ENCODE measurements at places on chromosomes 4 and X.

DNA sequence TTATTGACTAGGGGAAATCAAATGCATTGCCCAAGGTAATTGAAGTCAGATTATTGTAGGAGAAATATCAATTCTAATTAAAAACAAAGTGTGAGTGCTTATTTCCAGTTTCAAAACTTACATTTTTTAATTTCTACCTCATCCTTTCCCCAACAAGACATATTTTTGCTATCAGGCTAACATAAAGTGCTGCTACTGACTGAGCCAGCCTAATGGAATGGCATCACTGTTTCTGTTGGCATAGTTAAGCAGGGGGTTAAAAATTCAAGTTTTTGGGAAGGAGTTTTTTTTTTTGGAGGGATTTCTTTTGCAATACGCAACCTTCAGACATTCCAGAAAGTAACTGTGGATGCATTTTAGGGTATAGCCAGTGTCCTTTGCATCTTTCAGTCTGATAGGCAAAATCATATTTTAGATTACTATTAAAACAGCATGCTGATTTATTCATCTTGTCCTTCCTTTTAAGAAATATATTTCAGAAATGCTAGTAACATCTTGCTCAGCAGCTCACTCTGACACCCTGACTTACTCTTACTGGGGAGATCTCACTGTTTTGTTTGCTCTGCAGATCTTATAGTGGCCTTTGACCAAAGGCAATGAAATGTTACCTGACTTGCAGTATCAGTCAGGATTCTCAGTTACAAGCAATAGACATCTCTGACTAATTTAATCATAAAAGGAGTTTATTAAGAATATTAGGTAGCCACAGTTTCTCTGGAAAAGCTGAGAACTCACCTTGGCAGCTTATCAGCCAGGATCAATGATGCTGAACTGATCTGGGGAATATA lies 24.4 kb downstream of the GAB1 start:
- DNase-seq, result no peak

GRCh38 chrX:83759872-83760271 lies 101.1 kb upstream of the CYLC1 start:
- no peak for DNase-seq

DNA sequence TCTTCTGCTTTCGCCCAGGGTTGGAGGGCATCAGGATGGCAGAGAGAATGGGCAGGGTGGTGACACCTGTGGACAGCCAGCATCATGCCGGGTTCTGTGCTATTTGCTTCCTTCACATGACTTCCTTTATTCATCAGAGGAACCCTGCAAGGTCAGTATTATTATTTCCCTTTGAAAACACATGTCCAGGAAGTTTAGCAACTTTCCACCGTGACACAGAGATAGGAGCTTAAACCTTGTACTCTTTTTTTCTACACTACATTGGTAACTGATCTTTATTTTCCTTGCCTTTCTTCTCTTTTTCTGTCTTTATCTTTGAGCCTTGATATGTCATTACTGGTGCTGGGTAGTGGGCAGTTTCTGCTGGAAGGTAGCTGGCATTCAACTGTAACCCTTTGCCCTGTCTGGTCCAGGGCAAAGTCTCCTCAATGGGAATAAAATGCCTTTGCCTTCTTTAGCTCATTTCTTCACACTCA lies 5.0 kb upstream of the MGST2 start:
- no peak for DNase-seq

- DNase-seq, result no peak
Measured at GRCh38 chrX:111567542-111568255, 56.3 kb downstream of the SERTM2 start.

- no peak for DNase-seq
Measured at GRCh38 chr4:178450614-178451013, 1008.4 kb upstream of the AGA start.

GRCh38 chr4:166987026-166987425 lies 247.3 kb downstream of the SPOCK3 start:
- no peak for DNase-seq

GRCh38 chr4:143046454-143046853 lies 138.3 kb upstream of the USP38 start:
- no peak for DNase-seq

DNA sequence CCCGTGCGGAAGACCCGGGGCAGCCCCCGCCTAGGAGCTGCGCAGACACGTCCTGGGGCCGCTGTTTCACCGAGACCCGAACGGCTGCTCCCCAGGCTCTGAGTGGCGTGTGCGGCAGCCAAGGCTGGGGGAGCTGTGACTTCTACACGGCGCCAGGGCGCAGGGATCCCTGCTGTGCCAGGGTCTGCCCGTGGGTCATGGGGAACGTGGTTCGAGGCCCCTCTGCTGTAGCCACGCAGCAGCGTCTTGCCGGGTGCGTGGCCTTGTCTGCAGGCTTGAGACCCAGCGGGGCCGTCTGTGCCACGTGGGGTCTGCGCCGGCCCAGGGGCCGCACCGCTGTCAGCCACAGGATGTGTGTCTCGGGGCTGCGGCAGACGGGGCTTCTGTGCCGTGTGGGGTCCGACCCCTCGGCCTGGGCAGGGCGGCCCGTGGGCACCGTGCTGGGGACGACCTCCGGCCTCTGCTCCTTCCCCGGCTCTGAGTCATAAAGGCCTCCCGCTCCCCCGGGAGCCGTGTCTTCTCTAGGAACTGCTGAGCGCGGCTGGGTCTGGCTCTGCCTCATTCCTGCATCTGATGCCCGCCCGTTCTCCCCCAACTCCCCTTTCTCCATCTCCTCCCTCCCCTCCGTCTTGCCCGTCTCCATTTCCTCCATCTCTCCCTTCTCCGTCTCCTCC lies 12.7 kb upstream of the GTPBP6 start:
- DNase-seq, result no peak

DNA sequence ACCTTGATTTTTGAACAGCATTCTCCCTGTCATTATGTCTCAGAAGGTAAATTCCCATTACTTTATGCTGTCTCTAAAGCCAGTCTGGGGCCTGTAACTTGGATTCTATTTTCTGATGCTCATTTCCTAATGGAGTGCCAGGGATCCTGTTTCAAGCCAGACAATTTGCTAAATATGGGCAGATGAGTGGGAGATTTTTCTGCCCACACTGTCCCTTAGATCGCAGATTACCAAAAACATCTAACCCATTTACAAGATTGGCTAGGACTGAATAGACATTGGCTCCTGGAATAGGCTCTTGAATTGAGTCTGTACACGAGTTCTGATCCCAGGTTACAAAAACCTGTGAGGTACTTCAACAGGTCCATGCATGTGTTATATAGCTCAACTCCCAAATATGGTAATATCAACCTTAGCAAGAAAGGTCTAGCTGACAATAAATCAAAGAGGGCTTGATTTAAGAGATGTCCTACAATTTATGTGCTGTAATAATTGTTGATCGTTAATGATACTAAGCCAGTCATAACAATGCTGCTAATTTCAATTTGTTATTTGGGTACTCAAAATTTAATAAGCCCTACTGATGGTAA lies 5.7 kb downstream of the GPC3 start:
- no peak for DNase-seq

All from stimulated activated CD8-positive, alpha-beta memory T cell treated with anti-CD3 and anti-CD28 coated beads, Interleukin-4, amount 100 ng/mL, for 4 hours (primary cell).